H1 (cell line): ENCODE measurements at places on chromosomes 6 and 20. TPM values are rescaled to one million over a fixed set of nuclear protein-coding genes. Genes with fewer than 3 reads are reported as not detected.

LKAAEAR1 gene
- total RNA-seq: 0.41 and 0.52 TPM in 2 replicates

ACTL10 gene
- not detected in 2 replicates for total RNA-seq

- DNase-seq: peak; percentile 39
Observed at GRCh38 chr20:25283221-25283951, 35.5 kb downstream of the PYGB start.

- DNase-seq: no peak
Observed at GRCh38 chr6:160420253-160420968, 72.2 kb downstream of the SLC22A3 start.

- no peak for DNase-seq
Observed at GRCh38 chr20:3696200-3696599, 14.4 kb upstream of the ADAM33 start.
